ENCODE measurements at places on chromosomes 7 and 10. TPM values are rescaled to one million over a fixed set of nuclear protein-coding genes. Genes with fewer than 3 reads are reported as not detected.

DNA sequence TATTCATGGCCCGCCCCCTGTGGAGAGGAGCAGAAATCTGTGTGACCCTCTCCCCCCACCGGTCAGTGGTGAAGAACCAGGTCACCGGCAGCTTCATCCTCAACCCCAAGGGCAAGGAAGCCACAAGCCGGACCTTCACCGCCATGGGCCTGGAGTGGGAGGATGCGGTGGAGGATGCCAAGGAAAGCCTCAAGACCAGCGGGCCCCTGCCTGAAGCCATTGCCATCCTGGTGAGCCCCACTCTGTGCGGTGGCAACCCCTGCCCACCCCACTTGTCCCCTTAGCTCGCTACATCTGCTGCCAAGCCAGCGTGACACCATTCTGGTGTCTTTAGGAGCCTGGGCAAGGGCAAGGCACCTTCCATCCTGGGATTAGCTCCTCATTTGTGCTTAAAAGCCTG, 35.4 kb downstream of the TBATA start:
- no peak for DNase-seq
- no peaks in the 10 kb centered on the region for H3K4me1 ChIP-seq
- H3K36me3 ChIP-seq: peaks cover 3% of the 10 kb centered on the region
- H3K27ac ChIP-seq: no peak overlapping the region

Gene PAX4
- total RNA-seq: not detected

DNA sequence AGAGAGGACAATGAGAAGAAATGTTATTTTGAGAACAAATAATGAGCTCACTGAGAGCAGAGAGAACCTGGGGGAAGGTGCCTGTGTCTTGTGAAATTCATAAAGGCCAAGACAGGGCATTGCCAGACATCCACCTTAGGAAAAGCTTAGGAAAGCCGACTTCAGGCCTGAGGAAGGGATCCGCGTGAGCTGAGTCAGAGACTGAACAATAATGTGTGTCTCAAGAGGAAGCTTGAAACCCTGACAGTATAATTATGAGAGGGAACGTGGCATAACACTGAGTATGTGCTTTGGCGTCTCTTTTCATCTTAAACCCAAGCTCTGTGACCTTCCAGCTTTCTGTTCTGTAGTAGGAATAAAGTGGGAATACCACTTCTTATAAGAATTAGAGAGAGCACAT, 307.2 kb downstream of the ACTR3B start:
- no peaks in the 10 kb centered on the region for H3K4me1 ChIP-seq
- H3K36me3 ChIP-seq: no peaks in the 10 kb centered on the region
- H3K27me3 ChIP-seq: no peaks in the 10 kb centered on the region

DNA sequence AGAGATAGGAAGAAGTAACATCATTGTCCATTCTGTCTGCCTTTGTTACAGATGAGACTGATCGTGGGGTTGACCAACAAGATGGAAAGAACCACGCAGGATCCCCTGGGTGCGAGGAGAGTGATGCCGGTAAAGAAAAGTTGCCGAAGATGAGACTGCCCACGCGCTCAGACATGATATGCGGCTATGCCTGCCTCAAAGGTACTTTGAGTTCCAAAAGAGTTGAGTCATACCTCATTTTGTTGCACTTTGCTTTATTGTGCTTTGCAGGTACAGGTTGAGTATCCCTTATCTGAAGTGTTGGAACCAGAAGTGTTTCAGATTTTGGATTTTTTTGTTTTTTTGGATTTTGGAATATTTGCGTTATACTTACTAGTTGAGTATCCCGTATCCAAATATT, 12.2 kb upstream of the CLCN1 start:
- peaks cover 38% of the 10 kb centered on the region for H3K4me1 ChIP-seq
- H3K36me3 ChIP-seq: peaks cover 76% of the 10 kb centered on the region
- no peak overlapping the region for H3K27ac ChIP-seq

DNA sequence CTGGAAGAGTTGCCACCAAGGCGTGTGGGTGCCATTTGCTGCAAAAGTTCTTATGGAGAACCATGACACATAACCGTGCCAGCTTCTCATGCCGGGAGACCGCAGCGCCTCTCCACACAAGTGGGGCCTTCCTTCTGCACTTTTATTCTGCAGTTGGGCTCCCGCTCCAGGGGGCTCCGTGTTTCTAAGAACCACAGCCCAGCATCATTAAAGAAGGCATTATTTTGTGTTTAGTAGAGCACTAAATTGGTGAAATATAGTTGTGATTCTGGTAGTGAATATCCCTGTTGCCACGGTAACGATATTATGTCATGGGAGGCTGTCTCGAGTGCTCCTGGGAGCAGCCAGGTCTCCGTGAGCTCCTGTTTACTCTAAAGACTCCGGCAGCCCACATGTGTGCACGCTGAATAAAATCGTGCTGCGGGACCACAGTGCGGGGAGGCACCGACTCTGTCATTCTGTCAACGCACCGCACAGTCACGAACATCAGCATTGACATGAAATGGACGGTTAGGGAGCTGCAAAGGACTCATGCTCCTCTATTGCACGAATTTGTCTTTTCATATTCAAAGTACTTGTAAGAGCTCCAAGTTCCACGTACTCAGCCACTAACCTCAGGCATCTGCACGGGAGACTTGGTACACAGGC, 68.8 kb upstream of the PITRM1 start:
- DNase-seq: no peak
- H3K4me3 ChIP-seq: no peak overlapping the region
- H3K27ac ChIP-seq: no peak overlapping the region

DNA sequence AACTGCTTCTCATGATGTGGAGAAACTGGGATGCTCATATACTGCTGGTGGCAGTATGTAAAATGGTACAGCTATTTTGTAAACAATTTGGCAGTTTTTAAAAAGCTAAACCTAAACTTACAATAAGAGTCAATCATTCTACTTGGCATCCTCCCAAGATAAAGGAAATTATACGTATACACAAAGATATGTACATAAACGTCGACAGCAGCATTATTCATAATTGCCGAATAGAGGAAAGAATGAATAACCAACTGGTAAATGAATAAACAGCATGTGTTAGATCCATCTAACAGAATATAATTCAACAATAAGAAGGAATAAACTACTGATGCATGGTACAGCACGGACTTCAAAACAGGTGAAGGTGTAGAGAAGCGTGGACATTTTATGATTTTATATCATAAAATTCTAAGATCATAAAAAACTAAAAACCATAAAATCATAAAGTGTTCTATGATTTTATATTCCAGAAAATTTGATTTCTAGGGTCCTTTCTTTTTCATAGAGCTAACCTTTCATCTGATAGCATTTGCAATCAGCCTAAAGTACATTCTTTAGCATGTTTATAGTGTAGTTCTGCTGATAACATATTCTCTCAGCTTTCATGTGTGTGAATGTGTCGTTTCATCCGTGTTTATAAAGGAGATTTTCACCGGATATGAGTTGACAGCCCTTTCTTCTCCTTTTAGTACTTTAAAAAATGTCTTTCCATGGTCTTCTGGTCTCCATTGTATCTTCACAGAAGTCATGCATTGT, 261.5 kb downstream of the DIP2C start:
- H3K27ac ChIP-seq: no peak overlapping the region
- no peak overlapping the region for H3K4me3 ChIP-seq
- no peaks in the 10 kb centered on the region for H3K36me3 ChIP-seq
- peaks cover 13% of the 10 kb centered on the region for H3K27me3 ChIP-seq
- no peaks in the 10 kb centered on the region for H3K4me1 ChIP-seq

Gene FAM20C
- total RNA-seq: 2.6 TPM

Gene ABCB1
- total RNA-seq: 35.0 TPM

DNA sequence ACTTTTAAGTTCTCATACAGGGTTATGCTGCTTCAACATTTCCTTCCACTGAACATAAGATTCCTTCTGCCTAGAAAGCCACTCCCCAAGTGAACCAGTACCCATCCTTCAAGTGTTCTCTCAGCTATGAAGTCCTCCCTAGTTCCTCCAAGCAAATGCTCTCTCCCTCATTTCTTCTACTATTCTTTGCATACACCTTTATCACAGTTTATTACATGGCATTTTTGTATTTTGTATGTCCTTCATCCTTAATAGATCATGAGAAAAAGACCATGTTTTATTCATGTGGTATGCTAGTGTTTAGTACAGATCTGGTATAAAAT, 1.9 kb downstream of the SYPL1 start:
- peak overlapping the region; percentile 65 for H3K4me3 ChIP-seq
- H3K27me3 ChIP-seq: no peaks in the 10 kb centered on the region
- DNase-seq: no peak
- H3K27ac ChIP-seq: peak overlapping the region; percentile 52
- peaks cover 24% of the 10 kb centered on the region for H3K36me3 ChIP-seq

DNA sequence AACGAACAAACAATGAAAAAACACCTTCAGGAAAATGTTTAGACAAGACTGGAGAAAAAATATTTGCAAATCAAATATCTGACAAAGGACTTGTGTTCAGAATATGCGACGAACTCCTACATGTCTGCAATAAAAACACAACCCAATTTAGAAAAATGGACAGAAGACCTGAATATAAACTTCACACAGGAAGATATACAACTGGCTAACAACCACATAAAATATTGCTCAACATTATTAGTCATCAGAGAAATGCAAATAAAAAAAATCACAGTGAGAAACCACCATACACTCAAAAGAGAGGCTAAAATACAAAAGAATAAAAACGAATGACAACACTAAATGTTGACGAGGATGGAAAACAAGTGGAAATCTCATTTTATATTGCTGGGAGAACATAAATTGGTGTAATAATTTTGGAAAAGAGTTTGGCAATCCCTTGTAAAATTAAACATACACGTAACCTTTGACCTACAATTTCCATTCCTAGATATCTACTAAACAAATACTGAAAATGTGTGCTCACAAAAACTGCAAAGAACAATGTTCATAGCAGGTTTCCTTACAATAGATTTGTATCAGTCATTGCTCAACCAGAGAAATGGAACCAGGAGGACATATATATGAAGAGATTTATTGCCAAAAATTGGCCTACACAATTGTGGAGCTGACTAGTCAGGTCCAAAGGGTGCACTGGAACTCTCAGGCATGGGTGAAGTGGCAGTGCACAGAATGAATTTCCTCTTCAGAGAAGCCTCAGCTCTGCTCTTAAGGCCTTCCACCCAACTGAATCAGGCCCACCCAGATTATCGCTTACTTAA, 82.9 kb upstream of the OGDHL start:
- DNase-seq: no peak
- H3K4me1 ChIP-seq: no peaks in the 10 kb centered on the region
- peaks cover 6% of the 10 kb centered on the region for H3K36me3 ChIP-seq
- no peak overlapping the region for H3K27ac ChIP-seq
- no peaks in the 10 kb centered on the region for H3K27me3 ChIP-seq

Gene FKBP6
- not detected for total RNA-seq

Gene METTL27
- total RNA-seq: 0.69 TPM

- no peaks in the 10 kb centered on the region for H3K36me3 ChIP-seq
- H3K27ac ChIP-seq: no peak overlapping the region
- no peak overlapping the region for H3K4me3 ChIP-seq
- no peaks in the 10 kb centered on the region for H3K27me3 ChIP-seq
- DNase-seq: no peak
Observed at GRCh38 chr10:47092831-47093230, 181.6 kb downstream of the PTPN20 start.

GRCh38 chr7:75983471-75984129, 10.8 kb downstream of the TMEM120A start:
- H3K36me3 ChIP-seq: peaks cover 4% of the 10 kb centered on the region
- no peak for DNase-seq
- H3K4me1 ChIP-seq: no peaks in the 10 kb centered on the region
- H3K27me3 ChIP-seq: no peaks in the 10 kb centered on the region
- H3K4me3 ChIP-seq: no peak overlapping the region

GRCh38 chr10:31953480-31953879, 24.8 kb upstream of the ARHGAP12 start:
- H3K4me3 ChIP-seq: no peak overlapping the region
- peaks cover 14% of the 10 kb centered on the region for H3K36me3 ChIP-seq
- no peak overlapping the region for H3K27ac ChIP-seq
- H3K4me1 ChIP-seq: peaks cover 6% of the 10 kb centered on the region

Gene HOXA9
- total RNA-seq: not detected

DNA sequence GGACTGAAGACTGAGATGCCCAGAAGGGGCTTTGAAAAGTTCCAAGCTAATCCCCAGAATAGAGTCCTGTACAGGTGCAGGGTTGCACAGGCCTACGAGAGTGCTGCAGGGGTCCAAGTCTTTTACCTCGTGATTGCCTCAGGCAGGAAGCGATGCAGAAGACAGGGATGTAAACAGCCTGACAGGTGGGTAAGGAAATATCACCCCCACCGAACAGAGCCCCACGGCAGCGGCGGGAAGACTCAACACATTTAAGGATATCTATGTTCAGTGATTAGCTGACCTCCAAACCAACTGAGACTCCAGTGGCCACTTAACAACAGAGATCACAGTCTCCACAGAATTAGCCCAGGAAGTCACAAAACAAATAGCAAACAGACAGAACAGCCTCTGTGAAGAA, 73.9 kb upstream of the VIPR2 start:
- no peak overlapping the region for H3K4me3 ChIP-seq
- DNase-seq: no peak
- H3K27me3 ChIP-seq: peaks cover 6% of the 10 kb centered on the region
- H3K4me1 ChIP-seq: no peaks in the 10 kb centered on the region
- no peaks in the 10 kb centered on the region for H3K36me3 ChIP-seq
- no peak overlapping the region for H3K27ac ChIP-seq

DNA sequence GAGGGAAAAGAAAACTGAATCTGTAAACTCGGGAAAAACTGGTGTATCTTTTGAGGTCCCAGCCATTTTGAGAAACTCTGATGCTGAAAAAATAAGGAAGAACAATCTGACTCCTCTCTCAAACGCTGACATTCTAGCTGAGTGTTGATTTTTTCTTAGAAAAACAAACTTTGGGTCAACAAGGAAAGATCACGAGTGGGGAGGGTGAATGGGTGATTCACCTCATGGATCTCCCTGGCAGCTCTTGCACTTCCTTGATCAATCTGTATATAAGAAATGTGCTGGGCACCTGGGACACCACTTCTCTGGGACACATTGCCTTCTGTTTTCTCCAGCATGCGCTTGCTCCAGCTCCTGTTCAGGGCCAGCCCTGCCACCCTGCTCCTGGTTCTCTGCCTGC, at the start of gene PIP:
Gene PIP, plus strand, starts transcription at position 297 of the 400 bp plus-strand sequence. Its CDS starts 40 bp downstream, at position 337.
- H3K27me3 ChIP-seq: peaks cover 8% of the 10 kb centered on the region
- no peak within 1 kb of the TSS for H3K27ac ChIP-seq
- H3K4me1 ChIP-seq: no peaks in the 10 kb centered on the region
- no peaks in the 10 kb centered on the region for H3K36me3 ChIP-seq

DNA sequence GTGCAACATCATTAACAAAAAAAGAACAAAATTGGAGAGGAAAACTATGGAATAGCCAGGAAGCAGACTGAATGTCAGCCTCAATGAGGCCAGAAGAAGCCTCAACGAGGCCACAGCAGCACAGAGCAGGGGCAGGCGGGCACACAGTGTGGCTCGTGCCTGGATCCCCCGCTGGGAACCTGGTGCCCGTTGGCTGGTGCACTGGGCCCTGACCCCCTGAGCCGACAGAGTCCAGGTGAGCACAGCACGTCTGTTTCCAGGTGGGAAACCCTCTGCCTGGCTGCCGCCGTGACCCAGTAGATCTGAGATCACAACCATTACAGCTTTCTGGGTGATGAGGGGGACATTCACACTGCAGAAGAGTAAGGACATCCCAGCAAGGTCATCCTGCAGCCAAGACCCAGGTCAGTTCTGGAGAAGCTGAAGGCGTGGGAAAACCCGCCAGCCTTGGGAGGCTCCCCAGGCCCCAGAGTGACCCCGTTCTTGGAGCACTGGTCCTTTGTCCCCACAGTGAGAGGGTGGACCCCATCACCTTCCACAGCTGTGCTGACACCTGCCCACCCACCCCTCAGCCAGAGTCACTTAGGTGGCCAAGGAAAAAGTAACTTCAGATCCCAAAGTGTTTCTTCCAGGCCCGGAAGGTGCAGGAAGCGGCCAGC, 222.1 kb downstream of the ADARB2 start:
- H3K4me3 ChIP-seq: no peak overlapping the region
- no peaks in the 10 kb centered on the region for H3K36me3 ChIP-seq
- no peaks in the 10 kb centered on the region for H3K27me3 ChIP-seq
- H3K4me1 ChIP-seq: no peaks in the 10 kb centered on the region
- H3K27ac ChIP-seq: no peak overlapping the region

Gene SPDYE2B
- total RNA-seq: not detected
